ENCODE measurements at places on chromosomes 5 and 9. TPM values are rescaled to one million over a fixed set of nuclear protein-coding genes. Genes with fewer than 3 reads are reported as not detected.

DNA sequence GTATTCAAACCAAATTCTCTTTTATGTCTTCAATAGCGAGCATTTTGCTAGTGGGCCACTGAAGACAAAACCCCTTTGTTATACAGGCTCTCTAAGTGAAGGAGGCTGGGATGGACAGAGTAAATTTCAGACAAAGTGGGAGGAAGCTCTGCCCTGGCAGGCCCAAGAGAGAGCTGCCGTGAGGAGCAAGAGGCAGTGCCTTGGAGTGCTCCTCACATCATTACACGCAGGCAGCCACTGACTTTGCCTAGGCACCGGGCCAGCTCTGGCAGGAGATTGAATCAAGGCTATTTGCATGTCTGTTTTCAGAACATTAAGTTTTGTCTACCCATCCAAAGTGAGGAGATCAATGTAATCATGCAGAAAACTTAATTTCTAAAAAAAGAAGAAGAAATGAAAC is 167.7 kb downstream of the CCDC192 start:
- no peaks in the 10 kb centered on the region for H3K36me3 ChIP-seq
- H3K27me3 ChIP-seq = no peaks in the 10 kb centered on the region
- no peak overlapping the region for H3K27ac ChIP-seq
- H3K4me3 ChIP-seq = no peak overlapping the region

DNA sequence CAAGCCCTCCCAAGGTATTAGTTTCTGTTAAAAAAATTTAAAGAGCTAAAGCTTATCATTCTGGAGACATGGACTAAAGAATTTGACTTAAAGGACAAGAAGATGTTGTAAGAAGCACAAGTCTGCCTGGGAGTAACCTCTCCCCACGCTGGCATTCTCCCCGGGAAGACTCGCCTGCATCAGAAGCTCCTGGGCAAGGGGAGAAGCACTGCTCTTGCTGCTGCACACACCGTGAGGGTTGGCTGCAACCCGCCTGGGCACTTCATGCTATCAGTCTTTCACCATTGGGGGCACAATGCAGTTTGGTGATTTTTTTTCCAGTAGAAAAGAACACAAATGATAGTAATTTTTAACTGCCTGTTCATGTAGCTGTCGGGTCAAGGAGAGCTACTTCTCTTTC is 192.5 kb upstream of the PANK3 start:
- DNase-seq = no peak
- H3K4me1 ChIP-seq = no peaks in the 10 kb centered on the region
- H3K4me3 ChIP-seq = no peak overlapping the region
- no peaks in the 10 kb centered on the region for H3K27me3 ChIP-seq
- H3K36me3 ChIP-seq = no peaks in the 10 kb centered on the region

GRCh38 chr9:32942755-32943460 is 58.5 kb downstream of the APTX start:
- H3K4me1 ChIP-seq = no peaks in the 10 kb centered on the region
- H3K27me3 ChIP-seq = no peaks in the 10 kb centered on the region
- no peak overlapping the region for H3K4me3 ChIP-seq
- DNase-seq = no peak
- no peaks in the 10 kb centered on the region for H3K36me3 ChIP-seq
- no peak overlapping the region for H3K27ac ChIP-seq

- H3K4me3 ChIP-seq = no peak overlapping the region
- H3K36me3 ChIP-seq = no peaks in the 10 kb centered on the region
- H3K27ac ChIP-seq = no peak overlapping the region
- peaks cover 14% of the 10 kb centered on the region for H3K27me3 ChIP-seq
- DNase-seq = no peak
These were observed 30.4 kb upstream of the SYNPO start for GRCh38 chr5:150609843-150610584.

DNA sequence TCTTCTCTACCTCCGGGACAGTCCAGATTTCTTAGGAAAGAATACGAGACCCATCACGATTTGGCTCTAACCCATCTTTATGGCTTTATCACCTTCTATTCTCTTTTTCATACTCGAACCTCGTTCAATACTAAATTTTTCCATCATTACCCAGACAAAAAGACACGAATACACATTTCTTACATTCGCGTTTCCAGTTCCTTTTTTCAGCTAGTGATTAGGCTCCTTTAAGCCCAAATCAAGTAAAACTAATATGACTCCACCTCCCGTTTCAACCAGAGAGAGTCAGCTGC is 506 bp downstream of the ZBTB6 start:
- no peak for DNase-seq
- H3K4me3 ChIP-seq = peak overlapping the region; percentile 73
- H3K27me3 ChIP-seq = no peaks in the 10 kb centered on the region
- H3K36me3 ChIP-seq = no peaks in the 10 kb centered on the region
- peak overlapping the region; percentile 78 for H3K27ac ChIP-seq

GRCh38 chr9:126397056-126397455 is 70.4 kb downstream of the MVB12B start:
- DNase-seq = peak; percentile 88
- peak overlapping the region; percentile 81 for H3K27ac ChIP-seq
- H3K4me3 ChIP-seq = no peak overlapping the region

- no peaks in the 10 kb centered on the region for H3K4me1 ChIP-seq
- H3K27ac ChIP-seq = no peak overlapping the region
- DNase-seq = no peak
These were observed 60.7 kb downstream of the SV2C start for GRCh38 chr5:76143884-76144283.

GRCh38 chr5:157447201-157447637 is 12.8 kb upstream of the NIPAL4 start:
- no peaks in the 10 kb centered on the region for H3K36me3 ChIP-seq
- no peak overlapping the region for H3K27ac ChIP-seq
- H3K4me3 ChIP-seq = no peak overlapping the region
- no peaks in the 10 kb centered on the region for H3K27me3 ChIP-seq

DNA sequence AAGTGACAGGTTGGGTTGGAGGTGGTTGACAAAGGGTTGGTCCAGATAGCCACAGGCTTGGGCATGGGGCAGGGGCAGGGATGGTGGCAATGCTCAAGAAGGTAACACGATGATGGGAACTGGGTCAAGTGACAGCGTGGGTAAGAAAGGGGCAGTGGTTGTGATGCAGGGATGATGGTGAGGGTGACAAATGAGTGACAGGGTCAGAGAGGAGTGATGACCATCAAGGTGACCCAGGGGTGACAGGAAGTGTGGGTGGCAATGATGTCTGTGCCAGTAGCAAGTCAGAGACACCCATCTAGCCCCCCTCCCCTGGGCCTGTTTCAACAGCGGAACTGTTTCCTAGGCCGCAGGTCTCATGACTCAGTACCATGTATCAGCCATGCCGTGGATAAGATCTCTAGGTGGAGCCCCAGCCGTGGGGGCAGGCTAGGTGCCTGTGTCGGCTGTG is 20.5 kb downstream of the AQP3 start:
- no peaks in the 10 kb centered on the region for H3K4me1 ChIP-seq
- H3K27me3 ChIP-seq = no peaks in the 10 kb centered on the region
- H3K4me3 ChIP-seq = no peak overlapping the region
- no peaks in the 10 kb centered on the region for H3K36me3 ChIP-seq
- H3K27ac ChIP-seq = peak overlapping the region; percentile 44
- DNase-seq = no peak

GRCh38 chr9:87305151-87305550 is 192.5 kb upstream of the DAPK1 start:
- peaks cover 2% of the 10 kb centered on the region for H3K27me3 ChIP-seq
- no peak overlapping the region for H3K4me3 ChIP-seq
- H3K36me3 ChIP-seq = no peaks in the 10 kb centered on the region
- no peaks in the 10 kb centered on the region for H3K4me1 ChIP-seq
- no peak overlapping the region for H3K27ac ChIP-seq

- no peaks in the 10 kb centered on the region for H3K4me1 ChIP-seq
- DNase-seq = no peak
- H3K27ac ChIP-seq = no peak overlapping the region
- no peaks in the 10 kb centered on the region for H3K36me3 ChIP-seq
- H3K27me3 ChIP-seq = no peaks in the 10 kb centered on the region
These were observed 500.4 kb downstream of the IRX1 start for GRCh38 chr5:4095918-4096630.

DNA sequence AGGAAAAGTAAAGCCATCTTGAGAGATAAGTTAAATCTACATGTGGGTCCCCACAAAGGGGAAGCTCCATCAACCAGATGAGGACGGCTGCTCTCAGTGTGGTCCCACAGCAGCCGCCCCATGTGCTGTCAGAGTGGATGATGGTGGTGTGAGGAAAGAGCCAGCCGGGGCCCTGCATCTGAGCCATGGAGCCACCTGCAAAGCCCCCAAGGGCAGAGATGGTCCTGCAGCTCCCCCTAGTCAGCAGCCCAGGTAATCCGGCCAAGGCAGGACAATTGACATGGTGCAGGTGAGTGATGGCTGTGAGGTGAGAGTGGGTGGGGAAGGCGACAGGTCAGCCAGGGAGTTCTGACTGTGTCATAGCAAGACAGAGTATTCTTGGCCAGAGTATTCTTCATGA is 458.8 kb downstream of the ICE1 start:
- H3K4me3 ChIP-seq = no peak overlapping the region
- H3K27me3 ChIP-seq = no peaks in the 10 kb centered on the region
- H3K27ac ChIP-seq = no peak overlapping the region
- H3K36me3 ChIP-seq = no peaks in the 10 kb centered on the region
- no peaks in the 10 kb centered on the region for H3K4me1 ChIP-seq

GRCh38 chr5:74540622-74541021 is 99.9 kb downstream of the ENC1 start:
- DNase-seq = no peak
- no peak overlapping the region for H3K27ac ChIP-seq
- H3K36me3 ChIP-seq = no peaks in the 10 kb centered on the region
- H3K27me3 ChIP-seq = peaks cover 13% of the 10 kb centered on the region
- H3K4me1 ChIP-seq = no peaks in the 10 kb centered on the region

- no peak overlapping the region for H3K27ac ChIP-seq
- H3K4me1 ChIP-seq = no peaks in the 10 kb centered on the region
These were observed 212.0 kb downstream of the DMRT2 start for GRCh38 chr9:1261879-1262766.

- no peak overlapping the region for H3K27ac ChIP-seq
- no peak for DNase-seq
- H3K36me3 ChIP-seq = no peaks in the 10 kb centered on the region
- H3K27me3 ChIP-seq = no peaks in the 10 kb centered on the region
These were observed 161.1 kb upstream of the EFNA5 start for GRCh38 chr5:107831612-107832395.

DNA sequence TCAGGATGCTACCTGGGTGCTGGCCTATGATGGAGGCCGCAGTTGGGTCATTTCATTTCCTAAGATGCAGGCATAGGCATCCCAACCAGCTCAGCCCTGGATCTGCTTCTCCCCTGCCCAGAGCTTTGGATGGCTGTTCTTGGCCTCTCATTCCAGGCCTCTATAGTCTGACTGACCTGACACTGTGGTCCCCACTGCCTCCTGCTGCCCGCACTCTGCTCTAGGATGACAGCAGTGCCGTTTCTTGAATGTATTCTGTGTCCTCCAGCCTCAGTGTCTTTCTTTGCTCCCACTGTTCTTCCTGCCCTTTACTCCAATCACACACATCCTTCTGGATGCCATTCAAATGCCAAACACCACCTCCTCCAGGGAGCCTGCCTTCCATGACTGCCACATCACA is 235.7 kb downstream of the HSPA4 start:
- H3K36me3 ChIP-seq = no peaks in the 10 kb centered on the region
- H3K4me1 ChIP-seq = no peaks in the 10 kb centered on the region
- peaks cover 8% of the 10 kb centered on the region for H3K27me3 ChIP-seq
- no peak overlapping the region for H3K27ac ChIP-seq
- no peak overlapping the region for H3K4me3 ChIP-seq

DNA sequence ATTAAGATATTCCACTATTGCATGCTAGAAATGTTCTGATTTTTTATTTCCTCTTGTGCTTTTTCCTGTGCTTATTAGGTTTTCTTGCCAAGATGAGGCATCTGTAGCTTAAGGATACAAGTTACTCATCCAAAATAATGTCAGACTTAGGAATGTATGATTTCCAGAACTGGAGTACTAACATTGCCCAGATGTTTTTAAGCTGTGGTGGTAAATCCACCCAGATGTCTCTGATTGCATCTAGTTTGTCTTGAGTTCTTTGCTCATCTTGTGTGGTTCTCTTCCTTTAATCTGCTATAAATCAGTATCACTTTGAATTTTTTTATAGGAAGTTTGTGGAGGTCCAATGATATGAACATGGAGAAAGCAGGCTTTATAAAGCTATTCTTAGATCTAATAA is 337.5 kb upstream of the ZNF608 start:
- no peaks in the 10 kb centered on the region for H3K27me3 ChIP-seq
- no peak for DNase-seq
- no peak overlapping the region for H3K4me3 ChIP-seq

DNA sequence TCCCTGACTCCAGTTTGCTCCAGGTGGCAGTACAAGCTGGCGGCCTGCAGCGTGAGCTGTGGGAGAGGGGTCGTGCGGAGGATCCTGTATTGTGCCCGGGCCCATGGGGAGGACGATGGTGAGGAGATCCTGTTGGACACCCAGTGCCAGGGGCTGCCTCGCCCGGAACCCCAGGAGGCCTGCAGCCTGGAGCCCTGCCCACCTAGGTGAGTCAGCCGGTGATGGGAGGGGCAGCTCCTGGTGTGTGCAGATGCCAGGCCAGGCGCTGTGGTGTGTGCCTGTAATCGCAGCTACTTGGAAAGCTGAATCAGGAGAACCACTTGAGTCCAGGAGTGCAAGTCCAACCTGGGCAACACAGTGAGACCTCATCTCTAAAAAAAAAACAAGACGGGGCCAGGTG is 10.0 kb upstream of the CACFD1 start:
- H3K27me3 ChIP-seq = peaks cover 37% of the 10 kb centered on the region
- no peak overlapping the region for H3K27ac ChIP-seq
- H3K4me3 ChIP-seq = no peak overlapping the region
- H3K36me3 ChIP-seq = no peaks in the 10 kb centered on the region
- no peak for DNase-seq

DNA sequence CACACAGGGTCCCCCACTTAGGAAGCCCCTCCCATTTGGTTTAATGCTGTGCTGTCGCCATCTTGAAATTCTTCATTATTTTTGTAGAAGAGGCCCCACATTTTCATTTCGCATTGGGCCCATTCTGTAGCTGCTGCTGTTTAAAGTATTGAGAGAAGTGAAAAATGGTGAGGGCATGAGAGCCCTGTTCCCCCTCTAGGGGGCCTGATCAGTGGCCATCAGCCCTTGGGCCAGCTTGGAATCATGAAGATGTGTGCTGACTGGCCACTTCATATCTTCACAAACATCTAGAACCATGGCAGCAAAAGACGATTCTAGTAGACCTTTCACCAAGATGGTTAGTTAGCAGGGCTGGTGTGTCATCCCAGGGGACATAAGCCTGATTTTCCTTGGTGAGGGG is 3.3 kb downstream of the TMEM268 start:
- H3K27ac ChIP-seq = no peak overlapping the region
- H3K36me3 ChIP-seq = peaks cover 3% of the 10 kb centered on the region
- H3K27me3 ChIP-seq = no peaks in the 10 kb centered on the region
- DNase-seq = no peak
- H3K4me1 ChIP-seq = peaks cover 41% of the 10 kb centered on the region
- no peak overlapping the region for H3K4me3 ChIP-seq

- H3K4me1 ChIP-seq = no peaks in the 10 kb centered on the region
- H3K27me3 ChIP-seq = no peaks in the 10 kb centered on the region
- DNase-seq = no peak
These were observed 1860.0 kb upstream of the WWC1 start for GRCh38 chr5:166431456-166431855.

NR5A1 gene
- 0.30 TPM for total RNA-seq

ENTREP1 gene
- total RNA-seq = not detected

GPR151 gene
- not detected for total RNA-seq

TAF11L10 gene
- not detected for total RNA-seq

FAM78A gene
- total RNA-seq = 70.4 TPM

PCDHAC1 gene
- not detected for total RNA-seq

MARCHF3 gene
- total RNA-seq = 9.9 TPM

DDX41 gene
- 75.6 TPM for total RNA-seq

LAMC3 gene
- total RNA-seq = 3.7 TPM

PTPRD gene
- 0.38 TPM for total RNA-seq

ECSCR gene
- total RNA-seq = 0.70 TPM

CTXN3 gene
- total RNA-seq = not detected

TMEM174 gene
- total RNA-seq = not detected

RHOBTB3 gene
- total RNA-seq = 3.6 TPM

SOX30 gene
- 0.10 TPM for total RNA-seq

CYLC2 gene
- total RNA-seq = not detected

SLC1A1 gene
- total RNA-seq = 0.46 TPM

FOXD4L3 gene
- not detected for total RNA-seq
